ENCODE measurements at places on chromosomes 3 and 15. TPM values are rescaled to one million over a fixed set of nuclear protein-coding genes. Genes with fewer than 3 reads are reported as not detected.

DNA sequence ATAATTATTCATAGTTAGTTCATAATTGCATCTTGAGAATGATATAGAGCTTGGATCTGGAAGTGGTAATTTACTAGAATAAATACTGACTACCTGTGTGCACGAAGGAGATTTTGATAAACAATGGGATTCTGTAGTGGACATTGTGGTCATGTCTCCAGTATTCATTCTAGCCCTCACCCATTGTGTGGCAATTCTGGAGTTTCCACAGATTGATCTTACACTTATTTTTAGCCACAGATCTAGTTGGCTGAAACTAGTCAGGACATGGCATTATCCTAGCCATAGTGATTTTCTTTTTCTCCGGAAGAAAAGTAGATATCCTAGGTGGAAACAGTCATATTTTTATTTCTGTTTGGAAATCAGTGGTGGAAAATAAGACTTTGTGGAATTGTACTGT lies 833.1 kb downstream of the NAALADL2 start:
- H3K36me3 ChIP-seq: no peaks in the 10 kb centered on the region
- H3K27ac ChIP-seq: no peak overlapping the region
- H3K4me1 ChIP-seq: no peaks in the 10 kb centered on the region
- DNase-seq: no peak
- no peaks in the 10 kb centered on the region for H3K27me3 ChIP-seq
- H3K4me3 ChIP-seq: no peak overlapping the region

- H3K4me1 ChIP-seq: peaks cover 25% of the 10 kb centered on the region
- peaks cover 11% of the 10 kb centered on the region for H3K36me3 ChIP-seq
- peak overlapping the region; percentile 71 for H3K27ac ChIP-seq
- DNase-seq: no peak
- no peak overlapping the region for H3K4me3 ChIP-seq
Observed at GRCh38 chr3:170258105-170258487, 35.9 kb downstream of the PRKCI start.

Gene MESP2
- 1.3 TPM for total RNA-seq

Gene CHRD
- not detected for total RNA-seq

Gene MAGEL2
- not detected for total RNA-seq

- H3K4me3 ChIP-seq: no peak overlapping the region
- no peaks in the 10 kb centered on the region for H3K4me1 ChIP-seq
- DNase-seq: no peak
- no peaks in the 10 kb centered on the region for H3K36me3 ChIP-seq
- H3K27me3 ChIP-seq: no peaks in the 10 kb centered on the region
Observed at GRCh38 chr3:46900007-46900292, 22.4 kb downstream of the PTH1R start.

Gene DPPA2
- not detected for total RNA-seq

GRCh38 chr3:4718179-4718736 lies 225.1 kb downstream of the ITPR1 start:
- no peak for DNase-seq
- H3K4me3 ChIP-seq: no peak overlapping the region
- H3K27ac ChIP-seq: no peak overlapping the region
- H3K36me3 ChIP-seq: no peaks in the 10 kb centered on the region
- no peaks in the 10 kb centered on the region for H3K27me3 ChIP-seq

GRCh38 chr15:85692873-85693272 lies 101.9 kb downstream of the KLHL25 start:
- H3K27me3 ChIP-seq: no peaks in the 10 kb centered on the region
- no peaks in the 10 kb centered on the region for H3K4me1 ChIP-seq
- H3K4me3 ChIP-seq: no peak overlapping the region

GRCh38 chr15:44441095-44441501 lies 13.7 kb downstream of the CTDSPL2 start:
- H3K27ac ChIP-seq: no peak overlapping the region
- no peaks in the 10 kb centered on the region for H3K36me3 ChIP-seq
- H3K4me3 ChIP-seq: no peak overlapping the region
- no peaks in the 10 kb centered on the region for H3K27me3 ChIP-seq
- DNase-seq: no peak
- H3K4me1 ChIP-seq: no peaks in the 10 kb centered on the region

Gene HESX1
- total RNA-seq: 3.4 TPM

GRCh38 chr3:59717679-59718205 lies 667.9 kb upstream of the CFAP20DC start:
- no peak overlapping the region for H3K27ac ChIP-seq
- H3K27me3 ChIP-seq: no peaks in the 10 kb centered on the region
- H3K36me3 ChIP-seq: no peaks in the 10 kb centered on the region

GRCh38 chr15:37015035-37015434 lies 85.3 kb downstream of the MEIS2 start:
- H3K36me3 ChIP-seq: no peaks in the 10 kb centered on the region
- H3K27ac ChIP-seq: no peak overlapping the region
- H3K4me1 ChIP-seq: no peaks in the 10 kb centered on the region
- H3K27me3 ChIP-seq: no peaks in the 10 kb centered on the region
- H3K4me3 ChIP-seq: no peak overlapping the region
- no peak for DNase-seq

Data from PC-9 (cell line).